Vagina (tissue), 2 donors: ENCODE measurements at places on chromosomes 12 and 14.

DNA sequence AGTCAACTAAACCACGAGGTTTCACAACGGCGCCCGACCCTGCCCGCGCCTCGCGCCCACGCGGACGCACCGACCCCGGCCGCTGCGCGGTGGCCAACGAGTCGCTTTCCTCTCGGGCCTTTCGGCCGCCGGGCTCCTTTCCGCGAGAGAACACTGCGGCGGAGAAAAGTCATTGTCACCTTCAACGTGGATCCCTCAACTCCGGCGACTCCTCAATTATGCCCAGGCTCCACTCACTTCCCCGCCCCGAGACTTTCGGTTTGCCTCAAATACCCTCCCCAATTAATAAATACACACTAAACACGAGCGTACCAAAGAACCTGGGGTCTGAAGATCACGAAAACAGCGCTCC lies 450 bp downstream of the SINHCAF start:
- peak; percentile 88 for DNase-seq

DNA sequence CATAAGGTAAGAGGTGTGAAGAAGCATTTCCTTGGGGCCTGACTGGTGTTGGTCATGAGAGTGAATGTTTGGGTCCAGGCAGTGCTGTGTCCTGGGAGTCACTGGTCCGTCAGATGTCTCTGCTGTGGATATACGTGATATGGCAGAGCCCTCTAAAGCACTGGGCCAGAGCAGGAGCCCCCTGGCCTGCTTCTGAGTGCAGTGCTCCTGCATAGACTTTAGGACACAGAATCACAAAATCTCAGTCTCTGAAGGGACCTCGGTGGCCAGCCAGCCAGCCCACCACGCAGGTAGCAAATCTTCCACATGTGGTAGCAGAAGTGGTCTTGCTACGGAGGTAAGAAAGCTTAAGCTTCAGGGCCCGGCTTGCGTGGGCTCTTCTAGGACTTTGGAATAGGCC lies 18.5 kb upstream of the AQP2 start:
- no peak for DNase-seq

DNA sequence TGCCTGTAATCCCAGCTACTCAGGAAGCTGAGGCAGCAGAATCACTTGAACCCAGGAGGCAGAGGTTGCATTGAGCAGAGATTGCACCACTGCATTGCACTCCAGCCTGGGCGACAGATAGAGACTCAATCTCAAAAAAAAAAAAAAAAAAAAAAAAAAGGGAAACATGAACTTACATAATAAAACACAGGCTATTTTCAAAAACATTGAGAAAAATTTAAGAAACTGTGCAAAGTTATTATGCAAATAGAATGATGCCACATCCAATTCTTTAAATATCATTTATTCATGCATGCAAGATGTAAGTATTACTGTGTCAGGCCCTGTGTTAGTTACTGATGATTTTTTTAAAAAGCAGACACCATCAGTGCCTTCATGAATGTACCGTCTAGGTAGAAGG lies 20.0 kb upstream of the SLC16A7 start:
- no peak for DNase-seq

DNA sequence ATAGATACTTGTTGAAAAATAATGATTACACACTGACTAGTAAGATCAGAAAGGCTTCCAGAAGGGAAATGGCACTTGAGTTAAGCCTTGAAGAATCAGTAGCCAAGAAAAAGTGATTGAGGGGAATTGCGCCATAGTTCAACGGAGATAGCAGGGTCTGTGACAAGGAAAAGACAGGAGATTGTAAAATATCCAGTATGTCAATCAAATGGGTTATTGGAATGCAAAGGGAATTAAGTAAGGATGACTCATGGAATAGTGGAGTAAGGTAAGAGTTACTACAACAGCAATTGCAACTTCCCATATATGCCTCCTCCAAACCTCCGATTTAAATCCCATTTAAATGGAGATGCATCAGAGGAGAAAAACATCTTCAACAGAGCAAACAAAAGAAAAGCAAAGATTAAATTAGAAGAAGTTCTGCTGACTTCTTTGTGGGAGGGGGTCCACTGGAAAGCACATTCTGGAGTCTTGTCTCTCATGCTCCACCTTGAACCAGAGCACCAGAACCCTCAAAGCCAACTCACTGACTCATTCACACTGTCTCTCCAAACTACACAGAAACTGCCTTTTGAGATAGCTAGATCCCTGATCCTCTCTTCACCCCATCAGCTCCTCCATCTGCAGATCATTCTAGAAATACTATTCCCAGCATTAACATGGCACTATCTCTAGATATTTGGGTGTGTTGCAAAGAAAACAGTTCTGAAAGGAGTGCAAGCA lies 138.2 kb downstream of the NUAK1 start:
- DNase-seq, result no peak

DNA sequence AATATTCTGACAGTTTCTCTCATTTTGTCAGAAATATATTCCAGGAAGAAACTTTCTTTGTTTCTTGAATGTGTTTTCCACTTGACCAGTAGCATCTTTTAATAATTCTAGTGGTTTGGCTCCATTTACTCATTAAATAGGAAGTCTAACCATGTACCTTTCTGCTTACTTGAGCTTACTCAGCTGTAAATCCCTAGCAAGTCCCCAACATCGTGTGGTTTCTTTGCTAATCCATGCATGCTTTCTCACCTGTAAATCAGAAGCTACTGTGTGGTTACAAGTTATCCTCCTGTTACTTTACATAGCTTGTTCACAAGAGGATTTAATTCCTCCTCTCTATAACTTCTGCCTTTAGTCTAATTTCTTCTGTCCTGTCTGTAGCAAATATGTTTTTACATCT lies 227.7 kb downstream of the FSCB start:
- DNase-seq, result no peak

DNA sequence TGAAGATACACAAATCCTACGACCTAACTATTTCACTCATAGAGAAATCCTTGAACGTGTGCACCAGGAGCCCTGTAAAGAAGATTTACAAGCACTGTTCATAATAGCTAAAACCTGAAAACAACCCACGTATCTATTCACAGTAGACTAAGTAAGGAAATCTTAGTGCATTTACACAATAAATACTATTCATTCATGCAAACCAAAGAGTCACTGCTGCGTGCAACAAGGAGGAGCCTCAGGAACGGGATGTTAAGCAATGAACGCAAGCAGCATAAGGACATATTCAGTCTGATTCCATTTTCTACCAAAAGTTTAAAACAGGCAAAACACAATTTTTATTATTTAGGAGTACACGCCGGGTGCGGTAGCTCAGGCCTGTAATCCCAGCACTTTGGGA lies 176.6 kb downstream of the TTC7B start:
- no peak for DNase-seq

- no peak for DNase-seq
Observed at GRCh38 chr14:89371585-89372511, 45.2 kb downstream of the FOXN3 start.

DNA sequence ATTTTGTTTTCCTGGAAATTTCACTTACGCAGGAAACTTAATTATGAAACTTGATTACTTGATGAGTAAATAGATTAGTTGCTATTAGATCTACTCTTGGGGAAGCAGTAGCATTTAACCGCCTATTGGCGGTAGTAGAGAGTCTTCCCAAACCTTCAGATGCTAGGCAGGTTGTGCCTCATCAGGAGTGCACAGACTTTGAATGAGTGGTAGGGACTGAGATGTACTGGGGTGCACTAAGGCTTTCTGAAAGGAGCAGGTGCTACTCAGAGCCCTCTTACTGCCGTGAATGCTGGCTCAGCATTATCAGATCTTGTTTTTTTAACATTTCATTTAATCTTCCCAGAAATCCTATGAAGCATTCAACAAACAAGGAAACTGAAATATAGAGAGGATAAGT lies 7.7 kb downstream of the GATC start:
- DNase-seq, result no peak

DNA sequence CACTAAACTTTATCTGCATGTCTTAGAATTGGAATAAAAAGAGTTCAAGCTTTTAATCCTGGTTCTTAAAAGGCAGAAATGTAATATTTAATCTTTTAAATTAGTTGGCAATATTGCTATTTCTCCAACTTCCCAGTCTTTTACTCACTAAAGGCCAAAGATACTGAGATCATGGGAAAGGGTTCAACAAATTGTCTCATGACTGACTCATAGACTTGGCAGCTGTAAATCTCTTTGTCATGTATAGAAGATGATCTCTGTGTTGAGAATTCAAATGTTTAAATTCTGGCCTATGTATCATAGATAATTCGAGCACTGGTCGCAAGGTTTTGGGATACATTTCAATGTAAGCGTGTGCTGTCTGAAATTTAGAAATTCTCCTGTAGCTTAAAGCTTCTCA lies 40.1 kb upstream of the STRAP start:
- no peak for DNase-seq

DNA sequence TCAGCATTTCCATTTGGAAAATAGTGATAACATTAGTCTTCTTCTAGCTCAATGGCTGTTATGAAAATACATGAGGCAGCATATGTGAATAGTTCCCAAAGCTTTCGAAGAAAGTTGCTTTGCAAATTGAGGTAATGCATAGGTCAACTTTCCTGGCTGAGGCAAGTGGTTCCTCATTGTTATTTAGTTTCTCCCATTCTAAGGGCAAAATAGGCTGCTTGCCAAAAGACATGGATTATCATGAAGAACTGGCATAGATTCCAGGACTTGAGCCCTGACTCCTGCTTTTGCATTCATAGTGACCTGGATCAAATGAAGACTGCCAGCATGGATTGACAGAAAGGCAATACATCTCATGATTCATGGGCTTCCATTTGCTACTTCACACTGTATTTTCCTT lies 35.7 kb downstream of the LRFN5 start:
- no peak for DNase-seq

- DNase-seq, result no peak
Observed at GRCh38 chr14:94926176-94926575, 156.3 kb upstream of the GSC start.

GRCh38 chr14:92733007-92733406 lies 15.4 kb downstream of the LGMN start:
- DNase-seq, result no peak

GRCh38 chr14:76961631-76962302 lies 66.7 kb downstream of the IRF2BPL start:
- no peak for DNase-seq

- no peak for DNase-seq
Observed at GRCh38 chr14:39181026-39181692, 6.1 kb downstream of the PNN start.

DNA sequence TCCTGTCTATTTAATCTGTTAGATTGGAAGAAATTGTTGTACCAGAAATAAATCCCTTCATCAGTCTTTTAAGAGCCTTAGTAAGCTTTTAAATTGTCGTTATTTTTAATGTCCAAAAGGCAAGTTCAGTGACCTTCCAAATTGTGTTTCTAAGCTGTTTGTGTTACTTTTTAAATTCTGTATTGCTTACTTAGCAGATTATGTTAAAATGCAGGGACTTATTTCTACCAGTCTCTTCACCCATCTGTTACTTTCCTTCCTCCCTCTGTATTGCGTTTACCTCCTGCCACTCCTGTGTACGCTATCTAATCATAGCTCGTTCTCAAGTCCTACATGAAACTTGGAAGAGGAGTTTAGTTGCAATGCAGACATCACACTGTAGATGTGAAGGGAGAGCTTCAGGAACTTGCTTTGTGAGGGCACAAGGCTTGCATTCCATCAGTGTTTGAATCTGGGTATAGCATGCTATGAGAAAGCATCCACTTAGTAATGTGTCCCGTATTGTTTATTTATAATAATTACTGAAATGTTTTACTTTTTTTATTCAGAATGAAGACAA lies 406.5 kb upstream of the RGS6 start:
- no peak for DNase-seq

GRCh38 chr12:104473374-104473983 lies 16.7 kb downstream of the CHST11 start:
- DNase-seq, result no peak

- no peak for DNase-seq
Observed at GRCh38 chr12:48600552-48600951, 30.7 kb upstream of the LALBA start.

DNA sequence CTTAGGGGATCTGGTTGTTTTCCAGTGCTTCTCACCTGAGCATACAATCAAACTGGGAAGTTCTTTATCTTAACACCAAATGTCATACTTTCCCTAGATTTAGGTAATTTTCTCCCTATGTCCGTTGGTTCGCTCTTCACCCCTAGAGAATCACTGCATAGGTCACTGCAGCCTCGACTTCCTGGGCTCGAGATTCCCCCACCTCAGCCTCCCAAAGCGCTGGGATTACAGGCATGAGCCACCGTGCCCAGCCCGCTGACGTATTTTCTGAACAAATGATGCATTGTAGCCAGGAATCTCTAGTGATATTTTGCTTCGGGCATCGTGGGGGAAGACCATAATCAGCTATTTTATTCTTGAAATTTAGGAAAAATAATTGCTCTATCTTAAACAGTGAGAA lies 1.1 kb upstream of the RPL41 start:
- no peak for DNase-seq

- no peak for DNase-seq
Observed at GRCh38 chr14:59711080-59711479, 134.5 kb upstream of the CCDC175 start.

- no peak for DNase-seq
Observed at GRCh38 chr14:47541662-47542061, 133.7 kb downstream of the MDGA2 start.

DNA sequence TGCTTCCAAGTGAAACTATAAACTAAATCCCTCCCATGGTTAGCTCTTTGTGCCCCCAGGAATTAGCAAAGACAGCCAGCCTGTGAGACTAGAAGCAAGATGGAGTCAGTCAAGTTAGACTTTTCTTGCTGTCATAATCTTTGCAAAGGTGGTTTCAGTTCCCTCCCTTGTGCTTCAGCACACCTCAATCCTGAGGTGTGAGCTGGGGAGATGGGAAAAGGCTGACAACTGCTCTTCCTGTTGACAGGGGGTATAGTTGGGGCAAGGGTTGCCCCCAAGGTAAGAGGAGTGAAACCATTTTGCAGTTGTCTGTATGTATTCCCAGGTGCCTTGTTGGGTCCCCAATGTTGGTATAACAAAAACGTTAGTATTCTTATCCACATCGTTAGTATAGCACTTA lies 12.3 kb upstream of the CPM start:
- no peak for DNase-seq

GRCh38 chr12:113910751-113911272 lies 55.3 kb downstream of the RBM19 start:
- DNase-seq, result no peak

- no peak for DNase-seq
Observed at GRCh38 chr14:64186231-64187129, 107.7 kb downstream of the ESR2 start.

DNA sequence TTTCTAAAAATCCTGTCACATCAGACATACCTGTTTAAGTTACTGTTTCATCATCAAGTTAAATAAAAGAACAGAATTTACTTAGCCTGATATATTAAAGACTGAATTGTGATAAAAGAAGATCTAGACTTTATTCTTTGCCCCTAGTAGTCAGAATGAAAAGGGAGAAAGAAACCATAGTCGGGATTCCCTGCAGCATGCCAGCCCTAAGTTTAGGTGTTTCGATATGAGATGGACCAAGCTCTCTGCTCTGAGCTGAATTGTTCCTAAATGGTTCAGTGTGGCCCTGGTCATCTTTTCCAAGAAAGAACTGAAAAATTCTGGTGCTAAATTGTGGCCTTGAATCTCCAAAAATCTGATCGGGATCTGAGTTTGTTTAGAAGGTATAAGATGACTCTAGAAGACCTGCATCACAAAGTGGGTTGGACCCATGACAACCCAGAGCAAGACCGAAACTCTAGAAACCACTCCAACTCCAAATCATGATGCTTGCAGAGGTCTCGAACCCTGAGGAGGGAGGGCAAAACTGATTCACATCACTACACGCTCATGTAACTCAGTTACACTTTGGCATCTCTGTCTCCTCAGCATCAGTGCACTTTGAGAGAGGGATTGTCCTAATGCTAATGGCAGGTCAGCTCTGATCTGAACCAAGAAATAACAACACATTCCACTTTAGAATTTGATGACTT lies 15.7 kb downstream of the PTGER2 start:
- no peak for DNase-seq

- no peak for DNase-seq
Observed at GRCh38 chr12:50840809-50841487, 1.8 kb upstream of the TMPRSS12 start.
